ENCODE measurements at places on chromosomes 5 and 9.

- DNase-seq = no peak
These were observed 67.5 kb upstream of the PLPP6 start for GRCh38 chr9:4594545-4594944.

GRCh38 chr5:81749561-81750307, 1.2 kb downstream of the SSBP2 start:
- peak; percentile 43 for DNase-seq

DNA sequence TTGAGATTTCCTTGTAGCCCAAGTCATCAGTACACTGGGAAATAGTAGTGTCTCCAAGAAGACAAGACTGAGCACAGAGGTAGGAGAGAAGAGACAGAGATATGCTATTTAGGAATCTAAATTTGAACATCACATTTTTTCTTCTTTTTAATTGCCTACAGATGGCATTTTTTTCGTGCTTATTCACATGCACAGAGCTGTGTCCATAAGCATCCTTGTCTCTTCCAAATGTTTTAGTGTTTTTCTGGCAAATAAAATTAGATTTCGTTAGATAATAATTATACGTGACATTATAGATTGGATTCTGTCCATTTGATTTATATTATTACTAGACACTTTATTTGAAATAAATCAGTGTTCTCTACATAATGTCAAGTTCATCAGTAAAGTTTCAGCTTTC, 80.9 kb downstream of the PRR16 start:
- DNase-seq = no peak

GRCh38 chr5:74244406-74244805, 396.1 kb downstream of the ENC1 start:
- no peak for DNase-seq

- no peak for DNase-seq
These were observed 54.7 kb downstream of the TMC1 start for GRCh38 chr9:72576087-72576486.

DNA sequence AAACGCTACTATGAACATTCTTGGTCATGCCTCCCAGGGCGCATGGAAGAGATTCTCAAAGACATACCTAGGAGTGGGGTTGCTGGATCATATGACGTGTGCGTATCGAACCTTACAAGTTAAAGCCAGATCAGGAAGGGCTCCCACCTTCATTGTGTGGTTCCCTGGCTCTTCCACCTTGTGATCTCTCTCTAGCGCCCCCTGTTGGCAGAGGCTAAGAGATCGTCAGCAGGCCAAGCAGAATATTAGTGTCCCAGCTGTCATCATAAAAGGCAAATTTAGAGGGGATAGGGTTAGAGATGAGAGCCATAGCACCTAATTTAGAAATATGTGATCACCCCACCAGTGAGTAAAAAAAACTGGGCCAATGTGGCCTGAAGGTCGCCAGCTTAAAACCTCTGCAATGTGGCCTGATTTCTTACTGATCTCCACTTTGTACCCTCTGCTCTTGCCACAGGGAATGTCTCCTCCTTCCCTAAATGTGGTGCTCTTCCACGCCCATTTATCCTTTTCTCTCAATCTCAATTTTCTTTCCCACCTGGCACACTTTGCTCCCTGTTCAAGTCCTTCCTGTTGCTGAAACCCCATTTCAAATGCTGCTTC, 91.7 kb upstream of the SHB start:
- DNase-seq = peak; percentile 58

DNA sequence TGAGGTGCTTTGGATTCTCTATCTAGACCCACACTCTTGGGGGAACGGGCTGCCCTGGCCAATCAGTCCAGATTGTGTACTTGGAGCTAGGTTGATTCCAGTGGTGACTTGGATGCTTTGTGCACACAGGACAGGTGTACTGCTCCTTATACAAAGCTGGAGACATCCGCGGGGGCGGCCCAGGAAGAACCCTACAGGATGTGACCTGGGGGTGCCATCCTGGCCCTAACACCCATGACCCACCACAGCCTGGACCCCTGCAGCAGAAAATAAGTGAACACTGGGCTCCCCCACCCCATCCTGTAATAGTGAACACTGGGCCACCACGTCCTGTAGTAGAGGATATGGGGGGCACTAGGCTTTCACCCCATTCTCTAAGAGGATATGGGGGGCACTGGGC, 12.1 kb upstream of the PLEKHG4B start:
- no peak for DNase-seq

GRCh38 chr5:42813533-42813932, 1.8 kb upstream of the SELENOP start:
- no peak for DNase-seq

- no peak for DNase-seq
These were observed 80.4 kb downstream of the GCNT4 start for GRCh38 chr5:74971947-74972460.

DNA sequence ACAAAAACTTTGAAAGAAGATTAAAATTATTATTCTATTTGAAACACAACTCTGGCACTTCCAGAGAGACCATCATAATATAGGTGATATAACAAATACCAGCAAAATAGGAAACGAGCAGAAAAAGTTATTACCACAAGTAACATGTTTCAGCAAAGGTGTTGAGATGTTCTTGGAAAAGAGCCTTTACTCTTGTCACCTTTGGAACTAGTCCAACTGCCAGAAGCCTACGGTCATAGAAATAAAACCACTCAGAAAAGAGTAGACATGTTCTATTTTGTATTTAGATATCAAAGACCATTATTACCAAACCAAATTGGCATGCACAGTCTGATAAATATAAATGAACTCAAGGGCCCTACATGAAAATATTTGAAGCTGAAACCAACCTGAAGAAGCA, 145.0 kb upstream of the DMAC1 start:
- DNase-seq = no peak

DNA sequence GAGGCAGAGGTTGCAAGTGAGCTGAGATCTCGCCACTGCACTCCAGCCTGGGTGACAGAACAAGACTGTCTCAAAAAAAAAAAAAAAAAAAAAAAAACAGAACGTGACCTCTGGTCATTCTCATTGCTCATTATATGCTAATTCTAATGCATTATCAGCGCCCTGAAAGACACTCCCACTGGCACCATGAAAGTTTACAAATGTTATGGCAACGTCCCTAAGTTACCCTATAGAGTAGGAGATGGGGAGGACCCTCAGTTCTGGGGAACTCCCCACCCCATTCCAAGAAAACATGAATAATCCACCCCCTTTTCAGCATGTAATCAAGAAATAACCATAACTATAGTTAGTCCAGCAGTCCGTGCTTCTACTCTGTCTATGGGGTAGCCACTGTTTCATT, 48.9 kb upstream of the DENND4C start:
- no peak for DNase-seq

DNA sequence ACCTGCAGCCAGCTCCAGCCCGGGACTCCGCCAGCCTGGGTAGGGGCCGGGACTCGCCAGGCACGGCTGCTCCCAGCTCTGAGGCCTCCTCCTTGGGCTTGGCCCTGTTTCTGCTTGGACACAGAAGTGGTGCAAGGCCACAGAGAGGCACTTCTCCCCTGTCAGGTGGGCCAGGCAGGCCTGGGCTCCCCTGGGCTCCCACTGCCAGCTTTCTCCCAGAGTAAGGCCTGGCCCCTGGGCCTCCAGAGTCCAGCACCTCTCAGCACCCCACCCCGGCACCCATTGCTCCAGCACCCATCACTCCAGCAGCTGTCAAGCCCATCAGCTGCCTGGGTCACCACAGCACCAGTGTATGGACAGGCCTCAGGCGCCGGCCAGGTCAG, 71.1 kb upstream of the LRRTM2 start:
- DNase-seq = no peak

DNA sequence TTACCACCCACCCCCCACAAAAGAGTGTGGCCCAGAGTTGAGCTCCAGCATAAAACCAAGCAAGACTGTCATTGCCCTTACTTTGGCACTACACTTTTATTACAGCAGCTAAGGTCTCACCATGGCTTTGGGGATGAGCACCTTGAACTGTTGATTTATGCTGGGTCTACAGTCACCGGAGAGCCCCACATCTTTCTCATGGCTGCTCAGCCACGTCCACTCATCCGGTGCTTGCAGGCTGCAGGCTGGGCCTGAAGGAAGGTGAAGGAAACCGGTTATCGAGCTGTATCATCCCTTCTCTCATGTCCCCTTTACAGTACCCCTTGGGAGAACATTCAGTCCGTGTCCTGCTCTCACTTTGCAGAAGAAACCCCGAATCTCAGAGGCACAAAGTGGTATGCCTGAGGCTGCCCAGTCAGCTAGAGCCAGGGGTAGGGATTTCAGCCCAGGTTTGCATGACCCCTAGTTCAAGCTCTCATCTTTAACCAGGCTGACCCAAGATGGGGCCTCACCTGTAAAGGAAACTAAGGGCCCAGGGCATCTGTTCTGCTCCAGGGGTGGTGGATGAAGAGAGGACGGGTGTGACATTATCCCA, 11.6 kb downstream of the TMOD1 start:
- DNase-seq = no peak

DNA sequence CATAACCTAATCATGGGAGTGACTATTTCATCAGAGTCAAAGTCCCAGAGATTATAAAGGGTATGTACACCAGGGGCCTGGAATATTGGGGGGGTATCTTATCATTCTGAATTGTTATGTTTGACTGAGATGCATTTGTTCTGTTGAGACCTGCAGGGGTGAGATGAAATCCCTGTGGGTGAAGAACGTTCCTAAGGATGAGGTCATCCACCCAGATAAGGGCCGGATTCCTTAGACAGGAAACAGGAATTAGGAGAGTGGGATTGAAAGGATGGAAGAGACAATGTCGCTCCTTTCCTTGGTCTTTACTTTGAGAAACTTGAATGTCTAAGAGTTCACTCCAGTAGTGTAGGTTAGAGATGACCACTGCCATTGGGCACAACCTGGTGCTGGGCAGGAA, 54.7 kb downstream of the GAS1 start:
- DNase-seq = no peak

DNA sequence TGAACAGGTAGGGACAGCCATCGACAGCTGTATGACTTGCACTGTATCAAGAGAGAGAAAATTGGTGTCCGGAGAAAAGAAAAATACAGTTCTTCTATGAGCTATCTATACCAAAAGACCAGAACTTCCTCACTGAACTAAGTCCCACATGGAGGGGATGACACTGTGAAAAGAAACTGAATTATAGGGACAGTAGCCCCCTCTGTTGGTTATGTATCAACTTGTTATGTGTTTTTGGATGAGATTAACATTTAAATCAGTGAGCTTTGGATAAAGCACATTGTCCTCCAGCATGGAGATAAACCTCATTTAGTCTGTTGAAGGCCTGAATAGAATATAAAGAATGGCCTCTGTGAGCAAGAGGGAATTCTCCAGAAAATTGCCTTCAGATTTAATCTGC, 176.6 kb upstream of the SH3GL2 start:
- DNase-seq = no peak

DNA sequence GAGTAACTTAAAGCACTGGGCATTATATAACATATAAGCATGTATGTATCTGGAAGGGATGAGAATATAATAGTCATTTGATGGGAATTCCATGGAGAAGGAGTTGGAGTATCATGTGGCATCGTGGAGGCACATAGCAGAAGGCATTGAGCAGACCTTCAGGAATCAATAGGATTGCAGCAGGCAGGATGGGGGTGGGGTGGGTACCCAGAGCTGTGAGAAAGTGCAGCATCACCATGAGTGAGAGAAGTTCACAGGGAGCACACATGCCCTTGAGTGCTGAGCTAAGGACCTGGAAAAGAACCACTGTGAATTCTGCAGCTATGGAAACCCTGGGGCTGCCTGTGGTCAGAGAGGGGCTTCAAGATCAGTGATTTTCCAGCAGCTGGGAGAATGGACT, 57.3 kb downstream of the MED10 start:
- no peak for DNase-seq

DNA sequence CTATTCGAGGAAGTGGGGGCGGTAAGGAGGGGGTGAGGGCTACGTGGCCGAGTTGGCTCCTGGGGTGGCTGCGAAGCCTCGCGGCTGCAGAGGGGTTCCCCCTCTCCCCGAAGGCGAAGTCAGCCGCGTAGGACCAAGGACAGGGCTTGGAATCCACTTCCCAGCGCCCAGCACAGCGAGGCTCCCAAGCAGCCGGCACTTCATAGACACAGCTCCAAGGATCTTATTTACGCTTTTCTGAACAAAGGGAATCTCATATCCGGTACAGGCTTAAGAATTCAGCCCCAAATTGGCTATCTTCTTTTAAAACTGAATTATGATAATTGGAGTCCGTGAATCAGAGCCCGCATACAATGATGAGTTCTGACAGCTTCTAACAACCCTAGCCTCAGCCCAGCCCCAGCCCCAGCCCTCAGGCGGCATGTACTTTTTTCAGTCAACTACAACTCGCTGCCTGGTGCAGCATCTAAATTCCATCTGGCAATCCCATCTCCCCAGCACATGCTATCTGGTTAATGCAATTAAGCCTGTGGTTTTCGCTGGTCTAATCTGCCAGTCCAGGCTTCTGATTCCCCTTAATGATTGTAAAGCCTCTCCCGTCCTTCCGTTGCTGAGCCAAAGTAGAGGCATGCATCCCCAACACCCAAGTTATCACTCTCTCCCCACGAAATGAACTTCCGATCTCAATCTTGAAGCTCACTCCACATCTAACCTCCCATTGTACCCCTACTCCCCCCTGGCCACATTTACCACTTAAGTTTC, 1.0 kb downstream of the ELAVL2 start:
- no peak for DNase-seq

DNA sequence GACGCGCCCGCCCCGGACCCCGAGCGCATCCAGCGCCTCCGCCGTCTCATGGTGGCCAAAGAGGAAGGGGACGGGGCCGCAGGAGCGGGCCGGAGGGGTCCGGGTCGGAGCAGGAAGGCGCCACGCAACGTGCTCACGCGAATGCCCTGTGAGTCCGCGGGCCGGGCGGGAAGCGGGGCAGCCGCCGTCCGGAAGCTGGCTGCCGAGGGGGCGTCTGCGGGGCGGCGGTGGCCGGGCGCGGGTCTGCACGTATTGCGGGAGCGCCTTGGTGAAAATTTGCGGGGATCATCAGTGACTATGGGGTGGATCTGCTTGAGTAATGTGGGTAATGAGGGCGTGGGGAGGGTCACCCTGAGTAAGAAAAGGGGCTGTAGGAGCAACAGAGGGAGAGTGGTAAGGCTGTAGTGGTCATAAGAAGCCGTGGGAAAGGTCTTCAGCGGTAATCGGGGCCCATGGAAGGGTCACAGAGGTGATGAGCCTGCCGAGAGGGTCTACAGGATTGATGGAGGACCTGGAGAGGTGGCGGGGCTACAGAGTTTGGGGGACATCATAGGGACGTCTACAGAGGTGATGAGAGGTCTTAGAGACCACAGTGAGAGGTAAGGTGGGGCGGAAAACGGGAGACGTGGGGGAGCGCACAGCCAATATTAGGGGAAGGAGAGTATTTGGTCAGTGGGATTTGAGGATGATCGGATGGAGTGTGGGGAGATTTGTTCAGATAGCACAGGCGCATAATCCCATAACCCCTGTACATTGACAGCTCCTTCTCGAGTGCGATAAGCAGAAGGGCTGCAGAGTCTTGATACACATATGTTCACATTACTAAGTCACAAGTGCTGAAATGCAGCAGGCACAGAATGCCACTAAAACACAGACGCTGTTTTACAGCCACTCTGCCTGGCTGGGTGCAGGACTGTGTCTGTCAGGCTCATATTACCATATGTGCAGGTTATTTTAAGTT, 819 bp downstream of the LSM11 start:
- no peak for DNase-seq

Data from stimulated activated CD4-positive, alpha-beta T cell treated with anti-CD3 and anti-CD28 coated beads, Interleukin-4, amount 100 ng/mL, for 48 hours (primary cell).